Urothelium cell line (cell line): ENCODE measurements at places on chromosomes 7 and 10.

- DNase-seq: no peak
These were observed 106.7 kb downstream of the NKX6-2 start for GRCh38 chr10:132679217-132679595.

DNA sequence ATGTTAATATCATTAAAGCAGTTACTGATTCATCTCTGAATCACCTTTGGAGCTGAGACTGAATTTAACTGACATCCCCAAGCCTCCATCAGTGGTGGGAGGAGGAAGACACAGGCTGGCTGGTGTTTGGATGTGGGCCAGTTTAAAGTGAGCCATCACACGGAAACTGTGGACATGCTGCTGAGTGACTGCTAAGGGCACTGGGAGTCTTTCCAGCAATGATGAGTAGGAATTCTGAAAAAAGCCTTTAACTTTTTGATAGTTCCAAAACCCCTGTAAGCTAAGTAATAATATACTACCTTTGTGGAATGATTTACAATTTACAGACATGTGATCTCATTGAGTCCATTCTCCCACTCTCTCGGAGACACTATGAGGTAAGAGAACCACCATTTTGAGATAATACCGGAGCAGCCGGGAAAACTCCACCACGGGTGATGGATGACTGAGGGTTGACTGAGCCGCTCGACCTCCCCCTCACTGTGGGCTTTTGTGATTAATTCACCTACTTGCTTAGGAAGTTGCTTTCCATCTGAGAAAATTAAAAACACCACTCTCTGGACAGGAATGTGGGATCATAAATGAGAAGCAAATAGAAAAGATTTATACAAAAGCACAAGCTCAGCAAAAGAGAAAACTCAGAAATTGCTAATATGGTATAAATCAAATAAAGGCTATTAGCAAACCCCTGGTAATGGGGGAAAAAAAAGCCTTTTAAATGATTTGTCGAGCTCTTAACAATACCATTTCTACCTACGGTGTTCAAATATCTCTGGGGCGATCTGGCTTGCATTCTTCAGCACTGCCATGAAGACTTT, 194.8 kb downstream of the FANK1 start:
- DNase-seq: peak; percentile 78

GRCh38 chr10:46222364-46222935, 64.3 kb upstream of the ANTXRL start:
- no peak for DNase-seq

DNA sequence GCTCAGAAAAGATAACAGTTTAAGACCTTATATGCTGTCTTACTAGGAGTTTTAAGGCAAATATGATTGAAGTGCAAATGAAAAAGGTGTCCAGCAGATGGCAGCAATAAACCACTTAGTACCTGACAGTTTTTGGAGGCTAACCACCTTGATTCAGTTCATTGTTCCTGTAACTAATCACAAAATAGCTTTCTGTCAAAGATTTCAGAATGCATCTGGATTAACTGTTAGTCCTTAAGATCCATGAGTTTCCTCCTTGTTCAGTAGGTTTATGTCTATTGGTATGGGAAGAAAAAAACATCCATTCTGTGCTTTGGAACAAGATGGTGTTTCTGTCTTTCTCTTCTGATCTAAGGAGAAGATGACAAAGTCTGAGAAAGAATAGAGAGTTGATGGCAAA, 46.6 kb downstream of the CCSER2 start:
- peak; percentile 16 for DNase-seq
